Activated CD4-positive, alpha-beta T cell treated with anti-CD3 and anti-CD28 coated beads, Interleukin-2, amount 50 U/mL, for 24 hours (primary cell): ENCODE measurements at places on chromosomes 5 and 9.
A peak's percentile ranks its signal among the peaks of the same experiment; 100 is the strongest.

- no peak for DNase-seq
Measured at GRCh38 chr5:150624334-150625163, 15.9 kb upstream of the SYNPO start.

- no peak for DNase-seq
Measured at GRCh38 chr5:147887026-147887627, 8.6 kb downstream of the SCGB3A2 start.

DNA sequence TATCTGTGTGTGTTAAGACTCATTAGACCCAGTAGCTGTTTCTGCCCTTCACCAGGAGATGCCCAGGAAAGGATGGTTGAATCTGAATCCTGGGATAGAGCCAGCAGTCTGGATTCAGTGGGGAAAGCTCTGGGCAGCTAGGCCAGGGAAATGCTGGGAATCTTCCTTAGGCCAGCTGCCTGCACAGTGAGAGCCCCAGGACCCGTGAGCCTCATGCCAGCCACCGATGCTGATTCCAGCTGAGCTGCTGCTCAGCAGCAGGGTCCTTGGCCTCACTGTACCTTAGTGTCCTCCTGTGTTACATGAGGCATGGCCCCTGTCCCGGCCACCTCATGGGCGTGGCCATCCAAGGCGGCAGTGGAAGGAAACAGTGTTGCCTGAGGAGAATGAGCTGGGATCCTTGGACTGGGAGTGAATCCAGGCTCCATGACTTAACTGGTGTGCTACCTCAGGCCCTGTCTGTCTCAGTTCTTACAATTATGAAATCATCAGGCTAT is 87.1 kb downstream of the AMBP start:
- DNase-seq: no peak

DNA sequence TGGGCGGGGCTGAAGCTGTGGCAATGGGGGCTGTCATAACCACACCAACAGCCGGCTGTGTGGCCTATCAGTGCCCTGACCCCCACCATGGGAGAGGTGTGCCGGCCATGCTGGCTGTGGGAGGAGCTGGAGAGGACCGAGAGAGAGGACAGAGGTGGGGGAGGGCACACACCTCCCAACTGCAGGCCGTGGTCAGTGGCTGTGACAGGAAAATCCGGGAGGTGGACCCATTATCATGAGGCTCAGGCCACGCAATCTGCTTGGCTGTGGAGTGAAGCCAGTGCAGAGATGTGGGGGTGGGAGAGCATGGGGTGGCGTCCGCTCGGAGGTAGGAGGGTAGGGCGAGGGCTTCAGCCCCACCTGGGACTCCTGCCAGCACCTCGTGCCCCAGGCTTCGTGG is 136.1 kb downstream of the RXRA start:
- no peak for DNase-seq

- peak; percentile 71 for DNase-seq
Measured at GRCh38 chr9:123548741-123549545, 192.9 kb downstream of the CRB2 start.

- no peak for DNase-seq
Measured at GRCh38 chr5:102841021-102841420, 85.9 kb downstream of the PAM start.

- DNase-seq: no peak
Measured at GRCh38 chr5:135721548-135722090, 112.8 kb upstream of the SLC25A48 start.
